DMS53 (cell line): ENCODE measurements at places on chromosomes 4 and X.

DNA sequence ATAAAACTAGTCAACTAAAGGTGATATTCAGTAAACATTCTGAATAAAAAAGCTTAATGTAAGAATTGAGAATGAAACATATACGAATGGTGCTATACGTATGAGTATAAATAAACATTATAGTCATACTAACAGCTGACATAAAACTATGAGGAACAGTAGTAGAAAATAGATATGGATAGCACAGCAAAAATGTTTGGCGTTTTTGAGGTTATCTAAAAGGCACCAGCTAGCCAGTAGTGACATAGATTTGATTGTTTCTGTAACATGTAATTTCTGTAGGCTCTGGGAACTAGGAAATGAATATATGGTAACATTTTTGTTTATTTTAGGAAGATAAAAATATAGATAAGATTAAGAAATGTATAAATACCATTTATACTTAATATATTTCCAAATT, 69.3 kb downstream of the SNX25 start:
- DNase-seq: no peak

GRCh38 chrX:2284601-2285000, 216.2 kb downstream of the DHRSX start:
- DNase-seq: no peak

DNA sequence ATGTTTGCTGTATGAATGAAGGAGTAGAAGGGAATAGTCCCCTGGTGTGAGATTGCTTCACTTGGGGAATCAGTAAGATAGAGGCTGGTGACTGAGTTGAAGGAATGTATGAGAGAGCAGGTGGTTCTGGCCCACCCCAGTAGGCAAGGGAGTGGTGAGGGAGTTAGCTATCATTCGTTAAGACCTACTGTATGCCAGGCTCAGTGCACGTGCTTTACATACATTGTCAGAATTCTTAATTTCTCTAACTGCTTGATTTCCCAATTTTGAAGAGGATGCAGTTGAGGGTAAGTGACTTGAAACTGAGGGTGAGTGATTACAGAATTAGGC, 700 bp downstream of the VMA21 start:
- no peak for DNase-seq

- DNase-seq: no peak
Measured at GRCh38 chr4:108107729-108108382, 60.9 kb downstream of the LEF1 start.

GRCh38 chr4:71785959-71786358, 2.1 kb upstream of the GC start:
- no peak for DNase-seq

GRCh38 chr4:128513664-128514484, 226.3 kb upstream of the PGRMC2 start:
- DNase-seq: peak; percentile 3
